ENCODE measurements at places on chromosomes 5 and 9.

DNA sequence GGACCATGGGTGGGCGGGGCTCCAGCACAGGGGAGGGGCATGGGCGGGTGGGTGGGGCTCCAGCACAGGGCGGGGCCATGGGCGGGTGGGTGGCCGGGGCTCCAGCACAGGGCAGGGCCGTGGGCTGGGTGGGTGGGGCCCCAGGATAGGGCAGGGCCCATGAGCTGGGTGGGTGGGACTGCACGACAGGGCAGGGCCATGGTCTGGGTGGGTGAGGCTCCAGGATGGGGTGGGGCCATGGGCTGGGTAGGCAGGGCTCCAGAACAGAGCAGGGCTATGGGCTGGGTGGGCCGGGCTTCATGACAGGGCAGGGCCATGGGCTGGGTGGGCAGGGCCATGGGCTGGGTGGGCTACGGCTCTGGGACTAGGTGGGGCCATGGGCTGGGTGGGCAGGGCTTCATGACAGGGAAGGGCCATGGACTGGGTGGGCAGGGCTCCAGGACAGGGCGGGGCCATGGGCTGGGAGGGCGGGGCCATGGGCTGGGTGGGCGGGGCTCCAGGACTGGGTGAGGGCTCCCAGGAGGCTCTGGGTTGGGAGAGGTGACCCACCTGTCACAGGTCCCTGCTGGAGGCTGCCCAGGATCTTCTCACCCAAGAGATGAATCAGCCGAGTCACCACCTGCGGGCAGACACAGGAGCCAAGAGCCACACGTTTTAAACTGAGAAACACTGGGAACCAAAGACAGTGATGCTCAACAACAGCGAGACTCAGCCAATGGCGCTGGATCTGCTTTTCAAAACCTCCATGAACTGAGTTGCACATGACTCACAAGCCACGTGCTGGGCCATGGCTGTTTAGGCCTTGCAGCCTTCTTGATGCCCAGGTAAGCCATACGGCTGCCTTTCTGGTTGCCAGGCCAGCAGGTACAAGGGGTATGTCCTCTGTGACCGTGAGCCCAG, 33.6 kb upstream of the NSMF start:
- peak; percentile 34 for DNase-seq

DNA sequence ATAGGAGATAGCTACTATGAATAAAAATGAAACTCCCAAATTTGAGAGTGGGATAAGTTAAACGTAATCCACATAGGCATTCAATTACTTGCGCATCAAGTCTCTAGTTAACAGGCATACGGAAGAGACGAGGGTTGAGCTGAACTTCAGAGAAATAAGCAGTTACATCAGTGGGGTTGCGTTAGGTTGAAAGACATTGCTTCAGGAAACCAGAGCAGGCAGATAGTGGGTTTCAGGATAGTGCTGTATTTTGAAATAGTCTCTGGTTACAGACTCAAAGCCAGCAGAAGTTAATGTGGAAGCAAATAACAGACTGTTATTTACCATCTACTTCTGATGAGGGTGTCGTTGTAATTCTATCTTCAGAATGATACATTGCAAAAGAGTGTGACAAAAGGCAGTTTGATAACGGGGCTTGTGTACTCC, 533.4 kb downstream of the PDE4D start:
- no peak for DNase-seq

- no peak for DNase-seq
Measured at GRCh38 chr9:129118799-129119198, 7.6 kb downstream of the PTPA start.

DNA sequence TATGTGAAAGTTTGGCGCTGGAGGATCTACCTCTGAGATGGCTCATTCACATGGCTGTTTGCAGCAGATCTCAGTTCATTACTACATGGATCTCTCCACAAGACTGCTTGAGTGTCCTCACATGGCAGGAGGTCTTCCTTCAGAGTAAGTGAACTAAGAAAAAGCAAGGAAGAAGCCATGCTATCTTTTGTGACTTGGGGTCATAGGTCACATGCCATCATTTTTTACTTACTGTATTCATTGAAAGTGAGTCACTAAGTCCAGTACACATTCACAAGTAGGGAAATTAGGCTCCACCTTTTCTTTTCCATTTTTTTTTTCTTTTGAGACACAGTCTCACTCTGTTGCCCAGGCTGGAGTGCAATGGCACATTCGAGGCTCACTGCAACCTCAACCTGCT, 8.7 kb upstream of the CDKN2AIPNL start:
- no peak for DNase-seq

- DNase-seq: peak; percentile 22
Measured at GRCh38 chr9:129868023-129868871, 33.0 kb downstream of the USP20 start.

GRCh38 chr5:10999714-11000113, 238.7 kb upstream of the DAP start:
- DNase-seq: no peak

GRCh38 chr5:154694159-154694558, 61.0 kb upstream of the LARP1 start:
- DNase-seq: no peak

DNA sequence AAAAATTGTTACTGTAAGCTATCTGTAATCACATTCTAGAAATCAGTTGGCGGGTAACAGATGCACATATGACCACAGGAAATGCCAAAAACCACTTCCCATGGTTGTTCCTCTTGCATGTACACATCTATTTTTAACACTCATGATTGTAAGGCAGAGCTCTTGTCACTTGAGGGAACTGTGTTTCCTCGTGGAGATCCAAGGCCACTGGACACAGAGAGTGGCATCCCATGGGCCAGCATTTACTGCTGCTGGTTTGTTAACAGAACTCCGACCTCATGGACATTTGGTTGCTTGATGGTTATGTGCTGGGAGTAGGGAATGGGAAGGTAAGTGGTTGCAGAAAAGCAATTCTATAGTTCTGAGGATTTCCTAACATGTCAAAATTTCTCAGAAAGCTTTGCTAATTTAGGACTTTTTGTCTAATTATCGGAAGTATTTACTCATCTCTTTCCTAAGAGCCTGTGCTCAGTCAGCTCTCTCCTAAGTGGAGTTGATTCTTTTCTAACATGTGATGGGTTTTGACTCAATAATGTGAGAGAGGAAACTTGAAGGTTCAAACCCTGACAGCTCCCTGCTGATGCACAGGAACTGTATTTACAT, 202.0 kb upstream of the NR3C1 start:
- DNase-seq: peak; percentile 57

DNA sequence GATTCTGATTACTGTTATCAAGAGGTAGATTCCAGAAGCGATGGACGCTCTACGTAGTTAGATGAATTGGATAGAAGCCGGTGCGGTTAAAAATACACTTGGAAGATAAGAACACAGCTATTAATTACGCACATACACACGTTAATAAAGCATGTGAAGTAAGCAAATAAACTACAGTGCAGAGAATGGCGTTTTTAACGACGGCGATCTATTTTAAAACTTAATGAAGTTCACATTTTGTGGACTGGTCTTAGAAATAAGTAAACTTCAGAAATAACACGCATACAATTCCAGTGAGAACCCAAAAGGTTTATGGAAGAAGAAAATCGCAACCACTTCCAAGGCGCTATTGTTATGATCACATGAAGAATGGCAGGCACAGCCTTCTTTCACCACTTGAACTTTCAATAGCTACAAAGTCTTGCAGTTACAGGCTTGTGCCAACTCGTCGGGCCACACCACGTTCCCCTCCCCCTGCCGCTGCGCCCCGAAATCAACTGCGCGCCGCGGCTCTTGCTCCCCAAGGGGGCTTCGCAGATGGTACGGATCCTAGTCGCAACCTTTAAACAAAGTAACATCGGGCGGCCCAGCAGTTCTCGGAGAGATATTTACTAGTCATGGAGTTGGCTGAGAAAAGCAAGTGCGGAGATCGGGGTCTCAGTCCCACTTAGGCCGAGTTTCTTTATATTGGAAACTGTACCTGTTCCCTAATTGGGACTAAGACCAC, 866 bp upstream of the SEMA6A start:
- no peak for DNase-seq

DNA sequence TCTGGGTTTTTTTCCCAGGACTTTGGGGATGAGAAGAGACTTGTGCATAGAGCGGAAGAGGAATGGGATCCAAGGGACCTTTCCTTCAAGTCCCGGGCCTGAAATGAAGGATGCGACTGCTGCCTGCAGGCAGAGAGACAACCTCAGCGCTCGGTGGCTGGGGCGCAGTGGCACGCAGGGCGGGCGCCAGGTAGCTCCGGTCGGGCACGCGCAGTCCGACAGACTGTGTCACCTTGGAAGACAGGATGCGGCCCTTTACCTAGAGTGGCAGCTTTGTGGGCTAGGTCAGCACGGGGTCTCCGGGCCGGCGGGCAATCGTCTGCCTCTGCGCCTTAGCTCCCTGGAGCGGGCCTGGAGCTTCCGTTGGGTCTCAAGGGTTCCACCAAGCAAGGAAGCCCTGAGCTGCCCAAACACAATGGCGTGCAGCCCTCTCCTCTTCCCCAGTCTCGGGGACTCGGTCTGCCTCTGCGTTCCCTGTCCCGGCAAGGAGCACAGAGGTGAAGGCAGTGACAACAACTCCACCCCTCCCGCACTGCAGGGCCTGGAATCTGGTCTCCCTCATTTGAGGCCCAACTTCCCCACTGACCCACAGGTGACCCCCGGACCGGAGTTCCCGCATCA, 6.0 kb downstream of the BARX1 start:
- DNase-seq: no peak

- no peak for DNase-seq
Measured at GRCh38 chr5:115657125-115657880, 31.5 kb upstream of the TMED7 start.

DNA sequence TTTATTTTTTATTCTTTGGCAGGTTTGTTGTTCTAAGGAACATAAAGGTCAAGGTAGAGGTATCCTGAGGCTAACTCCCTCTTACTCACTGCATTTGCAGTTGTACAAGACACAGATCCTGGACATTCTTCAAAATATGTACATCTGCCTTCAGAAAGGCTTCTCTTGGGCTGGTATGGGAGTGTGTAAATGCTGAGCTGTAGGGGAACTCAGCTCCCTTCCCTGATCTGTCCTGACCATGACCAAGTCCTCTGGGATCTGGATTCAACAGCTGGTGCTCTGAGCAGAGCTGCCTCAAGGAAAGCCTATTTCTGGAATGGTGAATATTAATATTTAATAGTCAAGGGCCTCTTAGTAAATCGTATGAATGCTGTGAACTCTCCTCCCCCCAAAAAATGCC, 117.4 kb downstream of the PRKACG start:
- no peak for DNase-seq

- no peak for DNase-seq
Measured at GRCh38 chr9:29282121-29282520, 1708.8 kb upstream of the C9orf72 start.

DNA sequence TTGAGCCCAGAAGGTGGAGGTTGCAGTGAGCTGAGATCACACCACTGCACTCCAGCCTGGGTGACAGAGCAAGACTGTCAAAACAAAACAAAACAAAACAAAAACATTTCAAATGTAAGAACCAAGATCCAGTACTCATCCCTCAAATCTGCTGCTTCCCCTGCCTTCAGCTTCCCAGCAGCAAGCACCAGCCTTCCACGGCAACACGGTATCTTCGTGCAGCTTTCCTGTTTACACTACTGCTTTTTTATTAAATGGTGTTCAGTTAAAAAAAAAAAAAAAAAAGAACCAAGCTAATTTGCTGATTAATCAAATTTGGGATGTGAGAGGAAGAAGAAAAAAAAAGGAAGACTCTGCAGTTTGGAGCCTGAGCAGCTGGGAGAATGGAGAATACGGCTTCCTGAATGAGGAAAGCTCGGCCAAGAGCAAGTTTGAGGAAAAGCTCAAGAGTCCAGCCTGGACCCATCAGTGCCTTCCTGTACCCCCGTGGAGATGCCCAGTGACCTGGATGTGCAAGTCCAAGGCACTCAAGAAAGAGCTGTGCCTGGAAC, 28.0 kb upstream of the SLC2A8 start:
- no peak for DNase-seq

- no peak for DNase-seq
Measured at GRCh38 chr5:171978519-171978918, 27.9 kb downstream of the FBXW11 start.

DNA sequence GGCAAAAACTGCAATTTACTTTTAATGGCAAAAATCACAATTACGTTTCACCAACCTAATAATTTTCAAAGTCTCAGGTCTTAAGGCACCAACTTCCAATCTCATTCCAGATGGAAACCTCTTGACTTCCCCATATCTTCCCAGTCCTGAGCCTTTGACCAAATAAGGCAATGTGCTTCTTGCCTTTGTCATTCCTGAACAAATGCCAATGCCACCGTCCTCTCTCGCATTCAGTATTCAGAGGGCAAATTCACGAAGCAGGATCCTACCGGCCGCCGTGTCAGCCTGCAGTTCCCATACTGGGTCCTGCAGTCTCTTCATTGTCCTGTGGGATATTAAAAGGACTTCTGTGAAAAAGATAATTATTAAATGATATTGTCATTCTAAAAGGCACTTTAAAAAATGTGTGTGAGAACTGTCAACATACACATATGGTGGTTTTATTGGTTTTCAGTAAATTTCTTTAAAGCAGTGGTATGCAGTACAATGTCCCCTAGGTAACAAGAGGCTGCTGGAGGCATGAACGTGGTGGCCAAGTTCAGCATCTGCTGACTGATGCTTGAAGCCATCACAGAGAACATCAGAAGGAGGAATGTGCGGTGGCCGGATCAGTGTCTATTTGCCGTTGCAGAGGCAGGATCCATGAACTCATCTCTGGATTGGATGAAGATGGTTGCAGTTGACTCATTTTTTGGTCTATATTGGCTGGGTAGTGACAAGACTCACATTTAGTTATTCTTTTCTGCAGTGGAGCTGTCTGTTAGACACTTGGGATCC, 101.4 kb upstream of the IRX4 start:
- DNase-seq: no peak

GRCh38 chr9:109355564-109356297, 34.9 kb upstream of the EPB41L4B start:
- no peak for DNase-seq

- DNase-seq: no peak
Measured at GRCh38 chr5:105688227-105688792, 1982.4 kb downstream of the EFNA5 start.

DNA sequence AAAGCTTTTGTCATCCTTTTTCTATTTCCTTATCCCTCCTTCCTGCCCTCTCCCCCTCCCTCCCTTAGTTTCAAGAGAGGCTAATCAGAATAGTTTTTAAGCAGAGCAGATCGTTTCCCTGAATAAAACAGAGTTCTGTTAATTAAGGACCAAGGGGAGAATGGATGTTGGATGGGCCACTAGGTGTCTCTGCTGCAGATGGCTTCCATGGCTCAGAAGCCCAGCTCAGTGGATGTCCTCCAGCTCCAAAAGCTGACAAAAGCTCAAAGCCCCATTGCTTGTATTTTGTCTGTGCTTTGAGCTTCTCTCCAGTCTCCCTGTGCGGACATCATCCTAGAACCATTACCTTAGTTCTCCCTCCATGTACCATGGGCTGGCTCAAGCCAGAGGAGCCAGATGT, 21.0 kb upstream of the NPR3 start:
- DNase-seq: no peak

DNA sequence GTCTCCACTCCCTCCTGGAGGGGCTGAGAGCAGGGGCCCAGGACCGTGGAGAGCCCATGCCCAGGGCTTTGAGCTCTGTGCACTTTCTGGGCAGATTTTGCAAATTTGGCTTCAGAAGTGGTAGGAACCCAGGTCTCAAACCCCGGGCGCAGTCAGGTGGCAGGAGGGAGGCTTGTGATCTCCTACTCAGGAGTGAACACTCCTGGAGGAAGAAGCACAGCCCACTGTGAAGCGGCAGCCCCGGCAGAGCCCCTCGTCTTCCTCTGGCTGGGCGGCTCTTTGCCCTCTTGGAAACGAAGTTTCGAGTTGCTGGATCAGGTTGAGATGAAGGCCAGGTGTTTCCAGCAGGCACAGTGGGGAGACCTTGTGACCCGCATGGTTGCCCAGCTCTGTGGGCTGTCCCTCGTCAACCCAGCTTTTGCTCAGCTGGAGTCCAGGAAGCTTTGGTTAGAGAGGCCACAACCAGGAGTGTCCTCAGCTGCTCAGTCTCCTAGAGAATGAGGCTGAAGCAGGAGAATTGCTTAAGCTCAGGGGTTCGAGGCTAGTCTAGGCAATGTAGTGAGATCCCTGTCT, 48.5 kb downstream of the WNK2 start:
- no peak for DNase-seq
